ENCODE measurements at places on chromosomes 7 and 10.

DNA sequence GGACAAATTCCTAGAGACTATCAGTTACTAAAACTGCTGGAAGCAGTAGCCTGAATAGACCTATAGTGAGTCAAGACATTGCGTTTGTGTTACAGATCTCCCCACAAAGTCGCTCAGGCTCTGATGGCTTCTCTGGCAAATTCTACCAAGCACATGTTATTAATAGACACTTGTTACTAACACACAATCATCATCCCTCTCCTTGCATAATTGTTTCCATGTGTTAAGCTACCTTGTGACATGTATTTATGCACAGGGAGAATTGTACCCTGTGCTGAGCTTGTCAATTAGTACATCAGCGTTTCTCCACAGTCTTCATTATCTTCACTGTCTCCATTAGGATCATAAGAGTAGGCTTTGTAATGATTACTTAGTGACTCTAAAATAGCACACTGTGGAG, 31.2 kb downstream of the DYNC2I1 start:
- DNase-seq, result no peak

DNA sequence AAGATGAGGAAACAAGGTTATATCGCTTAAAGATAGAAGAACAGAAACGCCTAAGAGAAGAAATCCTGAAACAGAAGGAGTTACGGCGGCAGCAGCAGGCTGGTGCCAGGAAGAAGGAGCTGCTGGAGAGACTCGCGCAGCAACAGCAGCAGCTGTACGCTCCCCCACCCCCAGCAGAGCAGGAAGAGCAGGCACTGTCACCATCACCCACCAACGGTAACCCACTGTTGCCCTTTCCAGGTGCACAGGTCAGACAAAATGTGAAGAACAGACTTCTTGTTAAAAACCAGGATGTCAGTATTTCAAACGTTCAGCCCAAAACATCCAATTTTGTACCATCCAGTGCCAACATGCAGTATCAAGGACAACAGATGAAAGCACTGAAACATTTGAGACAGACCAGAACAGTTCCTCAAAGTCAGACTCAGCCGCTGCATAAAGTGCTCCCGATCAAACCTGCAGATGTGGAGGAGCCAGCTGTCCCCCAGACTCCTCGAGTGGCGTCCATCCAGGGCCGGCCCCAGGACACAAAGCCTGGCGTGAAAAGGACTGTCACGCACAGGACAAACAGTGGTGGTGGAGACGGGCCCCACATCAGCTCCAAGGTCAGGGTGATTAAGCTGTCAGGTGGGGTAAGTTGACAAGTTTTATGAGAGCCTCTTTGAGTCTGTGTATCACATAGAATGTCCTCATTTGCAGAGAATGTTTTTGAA, 67.1 kb downstream of the SHH start:
- no peak for DNase-seq

GRCh38 chr7:158582089-158582456, 5.5 kb downstream of the PTPRN2 start:
- DNase-seq, result no peak

- DNase-seq, result no peak
Observed at GRCh38 chr7:8973601-8974000, 540.2 kb downstream of the NXPH1 start.

- DNase-seq, result no peak
Observed at GRCh38 chr10:43411536-43411935, 2.5 kb upstream of the HNRNPF start.

Measured in HS-27A (cell line).